Cortex of kidney (tissue), 1 donor: ENCODE measurements at places on chromosomes 2 and 18.

GRCh38 chr2:33559328-33559727, 39.8 kb downstream of the FAM98A start:
- DNase-seq, result no peak

DNA sequence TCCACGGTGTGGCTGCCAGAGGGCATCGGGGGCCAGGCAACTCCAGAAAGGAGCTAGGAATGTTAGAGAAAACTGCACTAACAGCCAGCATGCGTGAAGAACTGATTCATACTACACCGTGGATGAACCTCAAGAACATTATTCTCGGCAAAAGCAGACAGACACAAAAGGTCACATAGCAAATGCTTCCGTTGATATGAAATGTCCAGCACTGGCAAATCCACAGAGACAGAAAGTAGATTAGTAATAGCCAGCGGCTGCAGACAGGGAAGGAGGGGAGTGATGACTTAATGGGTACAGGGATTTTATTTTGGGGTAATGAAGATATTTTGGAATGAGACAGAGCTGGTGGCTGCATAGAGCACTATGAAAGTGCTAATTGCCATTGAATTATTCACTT, 37.4 kb downstream of the SCTR start:
- no peak for DNase-seq

- DNase-seq, result no peak
Measured at GRCh38 chr18:34947711-34948125, 93.5 kb upstream of the MAPRE2 start.

DNA sequence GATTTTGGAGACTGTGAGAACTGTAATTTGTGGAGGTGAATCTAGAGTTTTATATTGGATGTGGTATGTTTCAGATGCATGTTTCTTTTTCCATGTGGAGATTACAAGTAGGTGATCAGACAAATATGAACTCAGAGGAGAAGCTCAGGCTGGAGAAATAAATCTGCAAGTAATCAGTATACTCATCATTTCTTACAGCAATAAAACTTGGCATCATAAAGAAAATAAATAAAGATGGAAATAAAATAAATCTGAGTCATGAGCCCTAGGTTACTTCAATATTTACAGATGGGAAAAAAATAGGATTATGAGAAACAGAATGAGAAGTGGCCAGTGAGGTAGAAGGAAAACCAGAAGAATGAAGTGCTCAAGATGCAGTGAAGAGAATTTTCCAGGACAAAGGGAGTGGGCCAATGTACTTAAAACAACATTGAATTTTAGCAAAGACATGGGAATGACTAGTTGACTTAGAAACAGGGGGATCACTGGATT, 453.8 kb downstream of the DSC3 start:
- no peak for DNase-seq

- no peak for DNase-seq
Measured at GRCh38 chr2:35033748-35034147, 1321.8 kb upstream of the CRIM1 start.

DNA sequence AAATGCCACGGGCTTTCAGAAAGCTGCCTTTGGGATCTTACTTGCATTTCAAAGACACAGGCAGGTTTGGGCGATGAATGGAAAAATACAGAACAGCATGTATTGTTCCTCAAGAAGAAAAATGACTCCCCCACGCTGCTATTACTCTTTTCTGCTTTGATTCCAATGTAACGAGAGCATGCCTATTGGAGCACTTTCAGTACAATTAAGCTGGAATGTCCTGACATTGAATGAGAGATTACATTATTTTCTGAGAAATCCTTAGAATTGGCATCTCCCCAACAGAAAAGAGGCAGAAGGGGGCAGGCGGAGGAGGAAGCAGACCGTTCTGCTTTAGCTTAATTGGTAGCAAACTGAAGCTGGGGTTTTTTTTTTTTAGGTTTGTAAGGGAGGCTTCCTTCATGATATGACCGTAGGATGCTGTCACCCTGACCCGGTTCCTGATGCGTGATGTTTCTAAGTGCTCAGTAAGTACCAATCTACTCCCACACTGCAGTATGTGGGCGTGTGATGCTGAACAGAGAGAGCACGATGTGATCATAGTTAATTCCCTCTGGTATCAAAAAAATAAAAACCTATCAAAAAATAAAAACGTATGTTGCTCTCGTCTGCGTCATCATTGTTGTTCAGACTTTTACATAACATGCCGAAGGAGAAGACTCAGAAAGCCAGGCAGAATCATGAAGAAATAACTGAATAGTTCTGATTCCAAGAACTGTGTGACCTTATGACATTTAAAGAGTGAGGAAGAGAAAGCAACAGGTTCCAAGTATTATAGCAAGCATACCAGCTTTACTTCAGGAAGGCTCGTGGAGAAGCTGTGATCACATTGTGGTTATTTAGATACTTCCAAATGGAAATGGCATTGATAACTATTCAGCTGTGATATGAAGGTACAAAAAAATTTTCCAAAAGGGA, 40.5 kb downstream of the LONRF2 start:
- DNase-seq, result no peak

DNA sequence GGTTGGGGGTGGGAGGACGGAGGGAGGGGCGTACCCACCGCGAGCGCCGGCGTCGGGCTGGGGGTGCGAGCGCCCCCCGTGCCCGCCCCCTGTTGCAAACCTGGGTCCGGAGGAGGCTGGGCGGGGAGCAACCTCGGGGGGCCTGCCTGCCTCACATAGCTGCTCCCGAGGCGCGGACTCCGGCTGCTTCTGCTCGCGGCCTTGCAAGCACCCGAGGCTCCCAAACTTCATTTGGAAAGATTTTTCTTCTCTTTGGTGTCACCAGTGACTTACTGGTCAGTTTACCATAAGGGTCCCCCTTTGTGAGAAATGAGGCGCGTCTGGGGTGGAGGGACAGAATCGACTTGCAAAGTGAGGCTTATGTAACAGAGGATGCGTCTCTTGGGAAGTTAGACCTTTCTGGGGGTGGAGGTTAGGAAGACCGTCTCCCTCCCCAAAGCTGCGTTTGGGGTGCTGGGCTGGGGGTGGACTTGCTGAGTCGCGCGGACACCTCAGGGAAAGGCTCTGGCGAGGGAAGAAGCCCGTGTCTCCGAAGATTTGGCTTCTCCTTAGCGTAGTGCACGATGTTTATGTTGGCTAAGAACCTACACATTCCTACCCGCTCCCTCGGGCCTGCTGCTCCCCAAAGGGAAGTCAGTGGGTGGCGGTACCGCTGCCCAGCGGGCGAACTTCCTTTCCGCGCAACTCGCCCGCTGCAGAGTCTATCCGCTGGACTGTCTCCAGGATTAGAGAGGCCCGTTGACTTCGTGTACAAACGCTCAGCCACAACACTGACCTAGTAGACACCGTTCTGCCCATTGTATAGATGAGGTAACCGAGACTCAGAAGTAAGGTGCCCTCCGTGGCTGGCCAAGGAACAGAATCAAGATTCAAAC, 559 bp downstream of the TMEM37 start:
- no peak for DNase-seq

GRCh38 chr18:27461957-27462356, 276.8 kb upstream of the CHST9 start:
- no peak for DNase-seq

DNA sequence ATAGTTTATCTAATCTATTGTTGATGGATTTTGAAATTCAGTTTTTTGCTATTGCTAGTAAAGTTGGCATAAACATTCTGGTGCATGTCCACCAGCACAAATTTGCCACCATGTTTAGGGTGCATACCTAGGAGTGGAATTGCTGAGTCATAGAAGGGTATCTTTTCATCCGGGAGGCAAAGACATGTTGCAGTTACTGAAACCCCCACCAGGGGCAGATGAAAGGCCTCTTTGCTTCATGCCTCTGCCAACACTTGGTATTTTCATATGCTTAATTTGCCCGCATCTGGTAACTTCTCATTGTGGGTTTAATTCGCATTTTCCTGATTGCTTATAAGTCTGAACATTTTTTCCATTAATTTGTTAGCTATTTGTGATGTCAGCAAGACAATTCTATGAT, 8.2 kb downstream of the DCC start:
- no peak for DNase-seq

DNA sequence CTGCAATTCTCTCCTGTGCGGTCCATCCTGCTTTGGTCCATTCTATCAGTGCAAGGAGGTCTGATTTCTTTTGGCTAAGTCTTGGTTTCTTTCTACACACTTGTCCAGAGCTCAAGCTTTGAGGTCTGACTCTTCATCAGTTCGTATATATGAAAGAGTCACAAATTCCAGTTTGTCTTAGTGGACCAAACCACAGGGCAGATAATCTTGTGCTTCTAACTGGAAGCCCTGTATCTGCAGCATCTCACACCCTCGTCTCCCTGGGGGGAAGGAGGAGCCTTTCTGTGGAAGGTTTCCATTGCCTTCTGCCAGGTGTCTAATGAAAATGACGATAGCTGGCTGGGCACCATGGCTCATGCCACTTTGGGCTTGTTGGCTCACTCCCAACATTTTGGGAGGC, 148.5 kb downstream of the SPP2 start:
- no peak for DNase-seq

- DNase-seq, result no peak
Measured at GRCh38 chr18:34522603-34523002, 187.5 kb upstream of the DTNA start.

- DNase-seq, result no peak
Measured at GRCh38 chr18:32549248-32550110, 78.8 kb upstream of the GAREM1 start.

DNA sequence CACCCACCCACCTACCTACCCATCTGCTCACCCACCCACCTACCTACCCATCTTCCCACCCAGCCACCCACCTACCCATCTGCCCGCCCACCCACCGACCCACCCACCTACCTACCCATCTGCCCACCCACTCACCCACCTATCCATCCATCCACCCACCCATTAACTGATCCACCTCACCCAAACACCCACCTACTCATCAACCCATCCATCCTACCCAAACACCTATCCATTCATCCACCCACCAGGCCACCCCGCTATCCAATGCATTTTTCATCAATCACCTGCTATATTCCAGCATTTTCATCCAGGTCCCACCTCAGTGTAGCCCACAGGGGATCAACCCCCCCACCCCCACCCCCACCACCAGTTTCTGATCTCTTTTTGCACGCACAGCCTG, 121.8 kb downstream of the GLI2 start:
- no peak for DNase-seq

- DNase-seq, result no peak
Measured at GRCh38 chr2:109454304-109454703, 159.5 kb downstream of the SEPTIN10 start.

- no peak for DNase-seq
Measured at GRCh38 chr18:63262369-63263335, 56.9 kb downstream of the BCL2 start.

DNA sequence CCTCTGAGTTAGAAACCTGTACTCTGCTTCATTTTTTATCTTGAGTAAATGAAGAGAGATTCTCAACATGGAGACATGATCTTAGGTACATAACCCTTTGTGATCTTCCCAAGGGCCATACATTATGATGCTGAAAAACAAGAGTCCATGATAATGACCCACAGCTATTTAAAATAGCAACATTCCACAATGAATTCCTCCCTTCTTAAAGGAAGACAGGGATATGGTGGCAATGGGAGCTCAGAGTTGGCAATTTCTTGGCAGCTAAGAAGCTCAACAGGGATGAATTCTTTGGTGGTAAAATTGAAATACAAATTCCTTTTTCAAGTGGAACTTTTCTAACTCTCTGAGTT, 638.5 kb downstream of the CNTNAP5 start:
- DNase-seq, result no peak

DNA sequence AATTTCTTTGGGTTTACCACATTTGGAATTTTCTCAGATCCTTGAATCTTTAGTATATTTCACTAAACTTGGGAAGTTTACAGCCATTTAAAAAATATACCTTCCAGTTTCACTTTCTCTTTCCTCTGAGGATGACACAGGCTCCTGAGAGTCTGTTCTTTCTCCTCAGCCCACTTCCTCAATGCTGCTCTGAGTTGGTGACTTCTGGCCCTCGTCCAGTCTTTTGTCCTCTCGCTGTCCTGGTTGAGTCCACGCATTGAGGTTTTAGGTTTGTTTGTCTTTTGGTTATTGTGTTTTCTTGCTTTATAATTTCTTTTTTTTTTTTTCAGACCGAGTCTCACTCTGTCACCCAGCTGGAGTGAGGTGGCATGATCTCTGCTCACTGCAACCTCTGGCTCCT, 40.7 kb upstream of the GALR1 start:
- DNase-seq, result no peak

DNA sequence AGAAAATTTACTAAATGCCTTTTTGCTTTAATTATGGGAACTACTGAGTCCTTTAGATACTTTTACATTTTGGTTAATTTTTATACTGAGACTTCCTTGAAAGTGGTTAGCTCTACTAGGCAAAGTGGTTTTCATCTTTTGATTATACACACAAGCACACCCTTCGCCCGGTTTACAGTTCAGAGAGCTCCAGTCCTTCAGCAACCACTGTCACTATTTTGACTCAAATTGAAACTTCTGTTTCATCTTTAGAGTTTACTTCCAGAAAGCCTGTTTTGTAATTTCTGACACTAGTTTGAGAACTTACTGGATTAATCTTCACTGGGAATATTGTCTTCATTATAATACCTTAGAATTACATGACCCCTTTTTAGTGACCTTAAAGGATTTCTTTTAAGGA, 140.3 kb upstream of the FOSL2 start:
- no peak for DNase-seq

DNA sequence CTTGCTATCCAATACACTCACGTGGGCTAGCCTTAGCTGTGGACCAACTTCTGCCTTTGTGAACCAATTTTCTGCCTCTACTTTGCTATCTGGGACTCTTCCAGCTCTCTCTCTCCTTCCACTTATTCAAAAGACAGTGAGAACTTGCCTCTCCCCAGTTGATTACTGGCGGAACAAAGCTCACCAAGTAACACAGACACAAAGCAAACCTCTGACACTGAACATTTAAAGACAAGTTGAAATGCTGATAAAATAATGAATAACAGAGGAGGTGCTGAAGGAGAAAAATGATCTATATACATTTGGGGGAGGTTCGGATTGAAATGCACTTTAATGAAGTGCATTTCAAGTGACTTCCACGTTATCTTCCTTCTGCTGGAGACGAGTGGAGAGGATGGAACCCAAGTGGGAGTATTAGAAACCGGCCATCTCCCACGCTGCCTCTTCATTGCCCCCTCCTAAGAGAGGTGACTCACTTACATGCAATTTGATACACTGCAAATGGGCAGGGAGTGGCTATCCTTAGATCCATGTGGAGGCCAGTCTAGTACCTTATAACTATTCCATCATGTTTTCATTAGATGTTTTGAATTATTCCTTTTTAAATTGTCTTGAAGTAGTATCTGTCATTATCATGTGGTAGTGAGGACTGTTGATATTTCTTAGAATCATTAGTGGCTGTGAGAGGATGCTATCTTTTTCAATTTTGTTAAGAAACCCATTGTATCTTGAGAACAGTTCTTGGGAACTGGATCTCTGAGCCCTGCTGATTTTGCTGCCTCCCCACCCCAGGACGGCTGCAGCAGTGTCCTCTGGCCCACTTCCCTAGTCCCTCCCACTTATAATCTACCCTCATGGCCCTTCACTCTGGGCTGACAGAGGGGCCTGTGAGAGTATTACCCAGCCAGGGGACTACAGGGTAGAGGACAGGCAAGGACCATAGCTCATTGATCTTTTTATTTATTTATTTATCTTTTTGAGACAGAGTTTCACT, 6.0 kb upstream of the GLI2 start:
- no peak for DNase-seq
